ENCODE measurements at places on chromosomes 11 and 22.

DNA sequence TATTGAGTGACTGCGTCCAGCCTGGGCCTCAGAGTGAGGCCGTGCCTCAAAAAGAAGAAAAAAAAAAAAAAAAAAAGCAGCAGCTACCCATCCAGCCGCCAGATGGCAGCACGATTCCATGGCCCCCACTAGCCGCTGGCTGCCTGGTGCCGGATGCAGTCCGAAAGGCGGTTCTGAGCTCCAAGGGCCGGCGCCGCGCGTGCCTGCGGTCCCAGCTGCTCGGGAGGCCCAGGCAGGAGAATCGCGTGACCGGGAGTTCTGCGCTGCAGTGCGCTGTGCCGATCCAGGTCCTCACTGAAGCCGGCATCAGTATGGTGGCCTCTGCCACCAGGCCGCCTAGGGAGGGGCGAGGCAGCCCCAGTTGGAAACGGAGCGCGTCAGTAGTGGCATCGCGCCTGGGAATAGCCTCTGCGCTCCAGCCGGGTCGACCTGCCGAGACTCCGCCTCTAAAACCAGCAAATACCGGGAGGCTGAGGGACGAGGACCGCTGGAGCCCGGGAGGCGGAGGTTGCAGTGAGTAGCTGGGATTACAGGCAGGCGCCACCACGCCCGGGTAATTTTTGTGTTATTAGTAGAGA is 19.3 kb downstream of the SCARF2 start:
- no peak for DNase-seq

DNA sequence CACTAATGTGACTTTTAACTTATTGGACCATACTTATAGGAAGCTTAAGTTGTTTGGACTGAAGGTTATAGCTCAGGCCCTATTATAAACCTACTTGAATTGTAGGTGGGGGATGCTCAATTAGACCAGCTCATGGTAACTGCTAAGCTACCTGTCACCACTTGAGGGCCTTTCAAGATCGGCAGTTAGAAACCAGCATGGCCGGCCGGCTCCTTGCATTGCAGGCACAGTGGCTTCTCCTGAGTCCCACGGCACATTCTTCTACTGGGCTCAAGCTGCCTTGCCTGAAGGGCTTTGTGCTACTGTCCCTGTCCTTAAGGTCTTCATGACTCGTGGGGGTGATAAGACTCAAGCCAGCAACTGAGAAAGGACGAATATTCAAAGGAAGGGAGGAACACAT is 70.8 kb downstream of the TBC1D22A start:
- no peak for DNase-seq

GRCh38 chr11:64356498-64357411 is 2.2 kb upstream of the RPS6KA4 start:
- DNase-seq = no peak

DNA sequence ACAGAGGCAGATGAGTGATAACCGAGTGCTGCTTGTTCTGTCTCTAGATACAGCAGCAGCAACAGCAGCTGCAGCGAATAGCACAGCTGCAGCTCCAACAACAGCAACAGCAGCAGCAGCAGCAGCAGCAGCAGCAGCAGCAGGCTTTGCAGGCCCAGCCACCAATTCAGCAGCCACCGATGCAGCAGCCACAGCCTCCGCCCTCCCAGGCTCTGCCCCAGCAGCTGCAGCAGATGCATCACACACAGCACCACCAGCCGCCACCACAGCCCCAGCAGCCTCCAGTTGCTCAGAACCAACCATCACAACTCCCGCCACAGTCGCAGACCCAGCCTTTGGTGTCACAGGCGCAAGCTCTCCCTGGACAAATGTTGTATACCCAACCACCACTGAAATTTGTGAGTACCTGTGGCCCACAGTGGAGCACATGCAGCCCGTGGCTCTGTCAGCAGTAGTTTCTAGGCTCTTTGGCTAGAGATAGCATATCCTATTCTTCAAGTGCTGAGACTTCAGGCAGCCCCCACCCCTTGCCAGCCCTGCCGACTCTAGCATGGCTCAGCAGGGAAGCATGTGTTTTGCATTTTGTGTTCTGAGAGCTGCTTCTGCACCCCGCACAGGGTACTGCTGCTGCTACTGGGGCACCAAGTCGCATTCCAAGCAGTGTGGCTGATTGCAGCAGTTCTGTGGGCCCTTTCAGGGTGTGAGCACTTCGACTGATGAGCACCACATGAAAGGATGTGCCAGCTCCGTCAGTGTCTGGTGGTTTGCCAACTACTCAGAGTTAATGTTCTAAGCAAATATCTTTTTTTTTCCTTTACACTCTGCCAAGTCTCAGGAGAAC is 59.2 kb downstream of the MED15 start:
- DNase-seq = no peak

DNA sequence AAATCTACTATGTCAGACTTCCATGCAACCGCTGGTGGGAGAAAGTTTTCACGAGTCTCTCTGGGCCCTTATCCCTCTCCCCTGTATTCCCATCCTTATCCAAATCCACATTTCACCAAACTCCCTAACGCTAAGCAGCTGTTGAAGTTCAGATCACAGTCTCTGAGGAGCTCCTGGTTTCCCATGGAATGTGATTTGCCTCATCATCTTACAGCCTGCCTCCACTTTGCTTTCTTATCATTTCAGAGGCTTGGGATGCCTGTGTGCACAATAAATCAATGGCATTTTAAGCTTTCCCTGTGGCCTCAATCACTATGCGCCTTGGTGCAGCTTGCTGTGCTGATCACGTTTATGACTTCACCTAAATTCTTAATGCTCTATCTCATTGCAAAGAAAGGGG is 352.4 kb upstream of the FAT3 start:
- no peak for DNase-seq

DNA sequence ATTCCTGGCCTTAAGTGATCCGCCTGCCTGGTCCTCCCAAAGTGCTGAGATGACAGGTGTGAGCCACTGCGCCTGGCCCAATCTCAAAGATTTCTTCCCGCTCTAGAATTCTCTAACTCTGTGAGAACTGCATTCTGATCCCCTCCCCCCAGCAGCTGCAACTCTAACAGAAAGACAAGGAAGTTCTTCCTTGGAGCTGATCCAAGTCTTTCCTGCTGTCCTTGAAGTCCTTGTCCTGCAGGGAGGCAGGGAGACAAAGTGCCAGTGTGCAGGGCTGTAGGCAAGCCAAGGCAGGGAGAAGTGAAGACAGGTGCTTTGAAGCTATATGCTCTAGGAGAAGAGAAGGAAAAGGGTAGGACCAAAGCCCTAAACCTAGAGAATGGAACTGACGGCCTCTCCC is 9.5 kb upstream of the GGA1 start:
- no peak for DNase-seq

GRCh38 chr11:7435176-7435575 is 50.1 kb upstream of the OLFML1 start:
- no peak for DNase-seq

GRCh38 chr11:70805971-70806370 is 407.6 kb downstream of the CTTN start:
- no peak for DNase-seq

GRCh38 chr11:95339086-95339901 is 108.3 kb upstream of the SESN3 start:
- no peak for DNase-seq

- DNase-seq = no peak
Observed at GRCh38 chr11:34792814-34793258, 123.3 kb downstream of the APIP start.

- no peak for DNase-seq
Observed at GRCh38 chr11:26473216-26474194, 98.6 kb downstream of the MUC15 start.

DNA sequence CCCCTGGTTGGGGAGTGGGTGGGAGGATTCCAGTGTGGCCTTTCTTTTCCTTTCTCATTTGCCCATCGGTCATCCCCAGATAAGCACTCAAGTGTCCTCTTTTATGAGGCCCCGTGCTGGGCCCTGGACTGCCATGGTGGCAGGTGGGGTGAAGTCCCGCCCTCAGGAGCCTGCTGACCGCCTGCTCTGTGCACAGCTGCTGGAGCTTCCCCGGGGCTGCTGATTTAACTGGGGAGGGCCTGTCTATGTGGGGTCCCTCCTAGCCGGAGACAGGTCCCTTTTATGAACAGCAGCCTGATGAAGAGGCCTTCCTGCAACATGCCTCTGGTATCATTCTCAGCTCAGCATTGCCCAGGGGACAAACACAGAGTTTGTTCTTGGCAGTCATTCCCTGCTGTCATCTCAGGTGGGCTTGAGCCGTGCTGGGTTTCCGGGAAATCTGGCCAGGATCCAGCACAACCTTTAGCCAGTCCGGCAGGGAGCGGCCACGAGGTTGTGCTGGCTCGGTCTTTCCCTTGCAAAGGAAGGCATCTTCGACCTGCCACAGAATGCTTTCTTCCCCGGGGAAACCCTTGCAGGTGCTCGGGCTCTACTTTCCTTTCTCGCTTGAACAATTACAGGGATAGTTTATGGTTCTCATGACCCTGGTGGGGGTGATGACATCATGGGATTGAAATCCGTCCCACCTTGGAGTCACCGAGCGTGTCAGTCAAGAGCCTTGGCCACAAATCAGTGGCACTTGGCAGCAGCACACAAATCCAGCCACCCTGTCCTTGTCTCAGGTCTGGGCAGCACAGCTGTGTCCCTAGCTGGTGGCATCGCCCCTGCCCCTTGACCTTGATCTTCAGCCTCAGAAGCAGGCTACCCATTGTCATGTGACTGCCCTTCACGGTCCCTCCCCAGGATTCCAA is 20.1 kb downstream of the ST14 start:
- no peak for DNase-seq

- no peak for DNase-seq
Observed at GRCh38 chr11:65454311-65454695, 31.7 kb downstream of the NEAT1 start.

DNA sequence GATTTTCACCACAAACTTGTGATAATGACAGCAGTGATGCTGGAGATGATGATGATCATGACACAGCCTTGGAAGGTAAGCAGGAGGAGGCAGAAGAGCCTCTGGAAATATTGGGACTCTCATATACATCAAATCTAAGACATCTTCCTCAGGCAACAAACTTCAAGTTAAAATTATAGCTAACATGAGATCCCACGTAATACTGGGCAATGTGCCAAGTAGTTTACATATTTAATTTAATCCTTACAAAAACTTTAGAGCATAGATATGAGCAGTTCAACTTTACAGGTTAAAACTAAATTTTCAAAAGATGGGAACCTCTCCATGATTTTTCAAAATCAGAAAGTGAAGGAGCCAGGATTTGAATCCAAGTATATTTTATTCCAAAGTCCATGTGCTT is 19.0 kb downstream of the OR52B2 start:
- DNase-seq = no peak

GRCh38 chr11:12441231-12441861 is 64.0 kb downstream of the PARVA start:
- no peak for DNase-seq

DNA sequence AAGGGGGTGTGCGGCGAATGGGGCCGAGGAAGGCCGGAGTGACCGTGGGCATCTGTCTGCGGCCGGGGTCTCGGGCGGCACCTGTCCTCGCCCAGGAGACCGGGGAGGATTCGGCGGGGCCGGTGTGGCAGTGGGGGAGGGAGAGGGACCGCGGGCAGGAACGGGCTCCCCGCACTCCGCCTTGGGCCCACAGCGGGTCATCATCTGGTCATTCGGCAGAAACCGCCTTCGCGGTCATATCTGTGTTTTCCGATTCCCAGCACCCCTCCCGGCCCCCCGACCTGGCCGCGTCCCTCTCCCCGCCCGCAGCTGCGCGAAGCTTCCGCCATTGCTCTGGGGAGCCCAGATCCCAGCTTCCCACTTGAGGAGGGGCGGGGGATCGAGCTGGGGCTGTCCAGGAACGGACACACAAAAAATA is 824 bp upstream of the CBX6 start:
- DNase-seq = peak; percentile 30

DNA sequence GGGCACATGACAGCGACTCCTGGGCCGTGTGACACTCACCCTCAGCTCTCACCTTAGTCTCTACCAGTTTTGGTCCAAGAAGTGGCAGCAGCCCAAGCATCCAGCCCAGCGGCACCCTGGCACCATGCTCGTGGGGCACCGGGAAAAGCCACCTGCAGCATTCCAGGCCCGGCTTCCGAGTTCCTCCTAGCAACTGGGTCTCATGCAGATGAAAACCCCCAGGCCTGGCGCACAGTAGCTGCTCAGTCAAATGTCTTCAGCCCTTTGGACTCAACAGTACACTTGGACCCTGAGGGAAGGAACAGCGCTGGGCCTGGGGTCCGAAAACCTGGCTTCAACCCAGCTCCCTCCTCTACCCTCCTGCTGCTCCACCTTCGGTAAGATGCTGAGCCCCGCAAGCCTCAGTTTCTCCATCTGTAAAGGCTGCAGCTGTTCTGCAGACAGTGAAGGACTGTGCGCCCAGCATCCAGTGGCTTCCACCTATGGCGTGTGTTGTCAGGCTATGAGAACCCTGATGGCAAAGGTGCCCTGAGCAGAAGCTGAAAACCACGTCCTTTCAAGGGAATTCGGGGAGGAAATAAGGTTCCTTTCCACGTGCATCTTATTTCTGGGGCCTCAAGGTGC is 66.0 kb downstream of the PHF21B start:
- DNase-seq = no peak

GRCh38 chr11:76577226-76577920 is 93.2 kb downstream of the LRRC32 start:
- DNase-seq = no peak

DNA sequence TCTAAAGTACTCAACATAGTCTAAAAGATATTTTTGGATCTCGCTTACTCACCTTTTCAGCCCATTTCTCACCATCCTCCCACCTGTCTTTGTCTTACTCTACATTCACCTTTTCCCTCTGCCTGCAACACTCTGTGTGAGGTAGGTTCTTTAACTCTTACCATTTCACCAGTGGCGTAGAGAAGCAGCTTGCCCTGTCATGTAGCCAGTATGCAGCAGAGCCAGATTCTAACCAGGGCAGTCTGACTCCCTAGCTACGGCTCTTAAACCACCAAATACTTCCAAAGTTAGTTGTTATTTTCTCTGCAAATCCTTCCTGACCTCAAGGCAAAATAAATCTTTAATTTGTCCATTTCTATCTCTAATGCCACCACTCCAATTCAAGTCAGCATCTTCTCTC is 7.5 kb downstream of the ALG8 start:
- DNase-seq = no peak

DNA sequence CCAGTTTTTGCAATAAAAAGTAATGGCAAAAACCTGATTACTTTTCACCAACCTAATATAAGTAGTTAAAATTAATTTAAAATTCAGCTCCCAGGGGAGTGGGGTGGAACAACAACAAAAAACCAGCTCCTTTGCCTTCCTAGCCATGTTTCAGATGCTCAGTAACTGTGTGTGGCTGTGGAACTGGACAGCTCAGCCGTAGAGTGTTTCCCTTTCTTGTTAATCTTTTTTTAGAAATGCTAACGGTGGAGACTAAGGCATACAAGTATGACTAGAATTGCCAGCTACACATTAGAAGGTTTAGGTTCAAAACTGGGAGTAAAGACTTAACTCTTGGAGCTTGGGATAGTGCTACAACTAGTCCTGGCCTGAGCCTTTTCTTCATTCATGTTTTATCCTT is 45.0 kb downstream of the PPP6R3 start:
- no peak for DNase-seq

DNA sequence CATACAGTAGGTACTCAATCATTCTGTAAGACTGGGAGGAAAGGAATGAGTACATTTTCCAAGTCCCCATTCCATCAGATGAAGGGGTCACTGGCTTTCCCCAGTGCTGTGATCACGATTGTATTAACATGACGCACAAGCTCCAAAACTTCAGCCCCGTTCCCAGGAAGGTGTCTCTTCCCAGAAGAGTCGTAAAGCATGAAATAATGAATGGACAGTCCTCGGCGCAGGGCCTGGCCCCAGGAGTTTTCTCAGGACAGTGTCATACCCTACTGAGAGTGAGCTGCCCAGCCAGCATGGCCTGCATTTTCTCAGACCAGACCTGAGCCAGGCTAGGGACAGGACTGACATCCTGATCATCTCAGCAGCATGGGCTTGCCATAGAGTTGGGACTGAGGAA is 80.7 kb downstream of the PARVA start:
- DNase-seq = no peak

GRCh38 chr11:77871855-77872254 is 50.9 kb downstream of the AAMDC start:
- DNase-seq = no peak
